ENCODE measurements at places on chromosomes 3 and 15.
A peak's percentile ranks its signal among the peaks of the same experiment; 100 is the strongest.

- DNase-seq: no peak
Measured at GRCh38 chr15:99143242-99143641, 38.4 kb downstream of the SYNM start.

DNA sequence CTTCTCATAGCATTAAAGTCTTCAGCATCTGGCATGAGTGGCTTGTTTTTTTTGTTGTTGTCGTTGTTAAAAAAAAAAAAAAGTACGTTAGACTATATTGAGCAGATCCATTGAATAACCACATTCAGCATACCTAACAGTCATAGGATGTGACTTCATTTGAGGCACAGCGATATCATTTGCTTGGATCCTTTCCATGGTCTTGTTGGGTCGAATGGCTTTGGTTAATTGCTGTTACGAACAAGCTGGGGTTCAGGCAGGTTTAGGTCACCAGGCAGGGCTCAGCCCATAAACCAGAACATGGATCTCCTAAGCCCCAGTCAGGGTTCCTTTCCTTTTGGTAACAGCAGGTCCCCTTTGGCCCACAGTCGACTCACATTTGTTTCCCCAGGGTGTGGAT lies 76.2 kb downstream of the POLR2M start:
- DNase-seq: no peak

DNA sequence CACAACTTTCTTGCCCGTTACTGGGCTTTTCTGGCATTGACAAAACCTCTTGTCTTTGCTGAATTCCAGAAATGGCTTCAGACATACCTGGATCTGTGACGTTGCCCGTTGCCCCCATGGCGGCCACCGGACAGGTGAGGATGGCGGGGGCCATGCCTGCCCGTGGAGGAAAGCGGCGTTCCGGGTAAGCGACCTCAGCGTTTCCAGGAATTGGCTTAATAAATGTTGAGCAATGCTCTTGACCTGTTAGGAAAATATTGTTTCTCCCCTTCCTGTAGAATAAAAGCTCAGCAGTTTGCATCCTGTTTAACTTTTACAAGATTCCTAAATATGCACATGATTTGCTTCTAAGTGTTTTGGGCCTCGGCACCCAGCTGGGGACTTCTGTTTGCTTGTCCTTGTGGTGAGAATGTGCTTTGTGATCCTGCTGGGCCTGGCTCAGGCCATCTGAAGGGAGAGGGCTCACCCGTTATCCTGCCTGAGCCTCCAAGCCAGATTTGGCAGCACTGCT lies 46.7 kb downstream of the ARNT2 start:
- no peak for DNase-seq

- DNase-seq: peak; percentile 30
Measured at GRCh38 chr15:67906382-67906781, 66.5 kb upstream of the RNU6-1 start.

DNA sequence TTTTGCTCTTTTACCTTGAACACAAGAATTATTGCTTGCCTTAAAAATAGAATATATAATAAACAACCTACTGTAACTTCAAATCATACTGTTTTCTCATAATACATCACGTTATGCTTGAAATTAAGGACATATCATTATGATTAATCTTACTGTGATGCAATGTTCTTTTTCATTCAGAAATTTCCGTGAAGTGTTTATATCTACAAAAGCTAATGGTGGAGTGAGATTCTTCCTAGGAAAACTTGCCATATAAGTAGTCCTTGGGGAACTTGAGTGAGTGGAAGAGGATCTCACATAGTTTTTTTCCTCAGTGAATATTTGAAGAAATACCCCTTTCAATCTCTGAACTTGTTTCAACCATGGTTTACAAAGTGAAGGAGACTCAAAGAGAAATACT lies 498.7 kb upstream of the CBLB start:
- no peak for DNase-seq

- no peak for DNase-seq
Measured at GRCh38 chr15:96700555-96700954, 370.1 kb downstream of the NR2F2 start.

DNA sequence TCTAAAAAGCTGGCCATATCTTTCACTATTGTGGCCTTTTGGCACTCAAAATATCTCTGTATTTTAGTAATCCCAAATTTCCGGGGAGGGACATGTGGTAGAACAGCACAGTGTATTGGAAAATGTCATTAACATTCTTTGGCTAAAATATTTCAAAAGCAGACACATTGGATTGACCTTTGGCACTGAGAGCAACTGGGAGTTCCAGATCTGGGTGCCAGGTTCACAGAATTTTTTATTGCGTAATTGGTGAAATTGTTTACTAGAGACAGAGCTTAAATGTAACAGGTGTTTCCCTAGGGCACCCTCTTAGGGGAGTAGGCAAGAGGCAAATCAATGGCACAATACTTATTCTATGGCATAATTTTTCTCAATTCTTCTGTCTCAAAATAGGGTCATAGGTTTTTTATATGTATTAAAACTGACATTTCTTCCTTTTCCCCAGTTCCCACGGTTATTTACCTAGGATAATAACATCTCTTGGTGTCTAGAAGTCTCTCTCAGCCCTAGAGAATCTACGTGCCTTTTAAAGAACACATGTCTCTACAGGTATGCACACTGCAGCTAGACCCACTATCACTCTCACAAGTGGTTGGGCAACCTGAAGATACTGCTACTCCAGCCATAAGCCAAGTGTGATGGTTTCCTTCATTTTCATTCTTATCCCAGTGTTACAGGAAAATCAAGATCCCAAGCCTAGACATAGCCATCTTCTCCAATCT lies 10.6 kb downstream of the RBMS3 start:
- no peak for DNase-seq

- DNase-seq: no peak
Measured at GRCh38 chr3:71219744-71220638, 363.5 kb downstream of the FOXP1 start.

DNA sequence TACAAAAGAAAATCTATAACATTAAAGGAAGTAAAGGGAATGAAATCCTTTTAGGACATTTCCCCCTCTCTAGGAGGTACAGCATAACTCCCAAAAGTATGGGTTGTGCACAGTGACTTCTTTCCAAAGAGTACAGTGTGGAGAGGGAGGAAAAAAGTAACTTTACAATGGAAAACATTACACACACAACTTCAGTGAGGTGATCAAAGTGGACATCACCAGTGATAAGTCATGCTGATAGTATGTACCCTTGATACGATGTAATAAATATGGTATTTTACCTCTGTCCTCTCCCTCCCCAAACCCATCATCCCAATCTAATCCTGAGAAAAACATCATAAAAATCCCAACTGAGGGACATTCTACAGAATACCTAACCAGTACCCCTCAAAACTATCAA lies 10.8 kb downstream of the PLD1 start:
- DNase-seq: no peak

GRCh38 chr15:66921319-66921915 lies 144.0 kb upstream of the SMAD3 start:
- DNase-seq: no peak

DNA sequence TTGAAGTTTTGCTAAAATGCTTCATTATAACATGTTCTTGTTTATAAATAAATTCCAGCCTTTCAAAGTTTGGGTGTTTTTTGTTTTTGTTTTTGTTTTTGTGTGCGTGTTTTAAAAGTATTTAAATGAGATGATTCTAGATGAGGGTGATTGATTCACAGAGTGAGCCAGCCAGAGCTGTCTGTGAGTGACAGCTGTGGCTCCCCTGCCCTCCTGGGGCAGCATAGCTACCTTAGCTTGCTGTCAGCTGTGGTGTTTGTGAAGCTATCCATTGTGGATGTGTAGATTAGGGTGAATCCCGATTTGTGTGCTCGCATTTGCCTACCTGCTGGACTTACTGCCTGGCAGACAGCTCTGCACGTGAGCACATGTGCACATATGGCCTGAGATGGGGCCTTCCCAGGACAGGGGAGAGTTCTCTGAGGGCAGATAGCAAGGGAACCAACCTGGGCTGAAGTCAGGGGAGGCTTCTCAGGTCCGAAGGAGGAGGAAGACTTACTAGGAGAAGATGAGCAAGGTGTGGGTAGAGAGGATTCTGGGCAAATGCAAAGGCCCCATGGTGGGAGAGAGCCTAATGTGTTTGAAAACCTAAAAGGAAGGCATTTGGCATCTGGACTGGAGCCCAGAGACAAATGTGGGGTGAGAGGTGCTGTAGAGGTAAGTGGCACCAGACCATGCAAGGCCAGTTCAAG lies 124.2 kb downstream of the EEFSEC start:
- DNase-seq: peak; percentile 46

DNA sequence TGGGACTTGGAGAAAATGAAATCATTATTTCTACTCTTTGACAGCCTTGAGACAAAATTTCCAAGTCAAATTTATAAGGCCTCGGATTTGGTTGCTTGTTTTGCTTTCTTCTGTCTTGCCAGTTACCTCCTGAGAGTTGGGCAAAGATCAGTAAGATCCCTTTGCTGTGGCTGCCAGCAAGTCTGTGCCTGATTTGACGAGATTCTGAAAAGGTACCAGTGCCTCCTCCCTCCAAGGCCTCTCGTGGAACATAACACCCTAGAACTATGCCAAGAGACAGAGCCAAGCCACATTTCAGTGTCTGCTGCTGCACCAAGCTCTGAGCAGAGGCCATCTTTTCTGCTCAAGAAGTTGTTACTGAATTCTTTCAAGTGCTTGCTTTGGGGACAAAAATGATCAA lies 61.0 kb downstream of the GTPBP8 start:
- no peak for DNase-seq

DNA sequence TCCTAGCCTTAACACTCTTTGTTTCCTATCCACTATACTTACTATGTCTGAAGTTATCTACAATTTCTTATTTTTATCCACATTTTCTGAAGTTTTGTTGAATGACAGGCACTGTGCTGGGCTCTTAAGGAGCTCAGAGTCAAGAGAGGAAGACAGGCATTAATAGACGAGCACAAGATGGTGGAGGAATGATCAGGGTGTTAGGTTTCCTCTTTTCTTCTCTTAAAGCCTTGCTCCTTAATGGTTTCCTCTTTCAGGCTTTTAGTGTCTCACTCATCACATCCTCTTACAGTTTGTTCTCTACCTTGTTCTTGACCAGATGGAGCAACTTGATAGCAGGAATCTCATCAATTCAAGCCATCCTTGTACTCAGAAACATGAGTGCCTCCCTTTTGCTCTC lies 52.9 kb upstream of the BCL6 start:
- no peak for DNase-seq

- no peak for DNase-seq
Measured at GRCh38 chr3:153210146-153210545, 48.1 kb downstream of the RAP2B start.

DNA sequence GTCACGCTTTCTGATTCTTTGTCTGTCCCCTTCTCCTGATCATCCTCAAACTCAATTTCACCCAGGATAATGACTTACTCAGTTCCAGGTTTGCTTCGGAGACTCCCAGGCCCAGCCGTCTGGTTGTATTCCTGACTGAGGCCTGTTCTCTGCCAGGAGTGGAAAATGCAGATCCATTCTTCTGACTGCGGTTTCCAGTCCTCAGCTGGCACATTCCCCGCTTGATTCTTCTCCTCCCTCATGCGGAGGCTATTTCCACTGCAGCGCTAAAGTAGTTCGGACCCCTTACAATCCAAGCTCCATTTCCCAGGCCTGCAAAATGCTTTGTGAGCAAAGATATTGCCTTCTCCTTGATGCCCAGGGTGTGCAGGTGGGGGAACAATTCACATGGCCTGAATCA lies 47.2 kb upstream of the GALNT15 start:
- DNase-seq: no peak

GRCh38 chr3:66803206-66803605 lies 194.9 kb upstream of the KBTBD8 start:
- DNase-seq: no peak

DNA sequence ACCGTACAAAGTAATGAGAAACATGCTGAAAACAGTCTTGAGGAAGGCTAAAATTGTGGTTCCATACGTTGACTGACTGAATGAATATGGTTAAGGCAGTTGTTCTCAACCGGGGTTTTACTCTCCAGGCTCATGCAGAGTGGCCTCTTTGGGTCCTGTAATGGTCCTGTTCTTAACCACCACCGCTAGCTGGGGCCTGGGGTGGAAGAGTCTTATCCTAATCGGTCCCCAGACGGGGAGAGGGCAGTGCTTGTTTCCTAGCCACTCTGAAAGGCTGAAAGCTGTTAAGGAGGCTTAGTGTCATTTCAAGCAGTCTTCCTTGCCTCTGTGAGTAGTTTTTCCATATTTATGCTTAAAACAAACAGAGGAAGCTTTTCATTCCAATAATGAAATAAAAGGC lies 32.0 kb downstream of the SELENOT start:
- DNase-seq: peak; percentile 70

DNA sequence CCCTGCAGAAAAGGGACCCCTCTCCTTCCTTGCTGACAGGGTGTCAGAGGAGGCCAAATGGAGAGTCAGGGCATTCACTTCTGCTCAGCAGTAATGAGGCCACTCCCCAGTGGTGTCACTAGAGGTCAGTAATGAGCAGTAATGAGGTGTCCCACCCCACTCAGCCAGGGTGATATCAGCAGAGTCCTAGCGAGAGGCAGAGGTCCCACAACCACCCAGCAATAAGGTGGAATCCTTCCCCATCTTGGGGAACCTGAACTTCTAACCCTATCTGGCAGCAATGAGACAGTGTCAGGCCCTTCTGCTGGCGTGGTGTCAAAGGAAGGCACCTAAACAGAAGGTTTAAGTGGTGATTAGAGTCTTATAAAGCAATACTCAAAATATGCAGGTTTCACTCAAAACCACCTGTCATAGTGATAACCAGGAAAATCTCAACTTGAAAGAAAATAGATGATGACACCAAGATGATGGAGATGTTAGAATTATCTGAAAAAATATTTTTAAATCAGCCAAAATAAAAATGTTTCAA lies 12.9 kb downstream of the OCA2 start:
- peak; percentile 69 for DNase-seq

- no peak for DNase-seq
Measured at GRCh38 chr15:75095594-75095993, 72.2 kb downstream of the PPCDC start.

GRCh38 chr15:94052711-94053110 lies 178.7 kb upstream of the MCTP2 start:
- no peak for DNase-seq

DNA sequence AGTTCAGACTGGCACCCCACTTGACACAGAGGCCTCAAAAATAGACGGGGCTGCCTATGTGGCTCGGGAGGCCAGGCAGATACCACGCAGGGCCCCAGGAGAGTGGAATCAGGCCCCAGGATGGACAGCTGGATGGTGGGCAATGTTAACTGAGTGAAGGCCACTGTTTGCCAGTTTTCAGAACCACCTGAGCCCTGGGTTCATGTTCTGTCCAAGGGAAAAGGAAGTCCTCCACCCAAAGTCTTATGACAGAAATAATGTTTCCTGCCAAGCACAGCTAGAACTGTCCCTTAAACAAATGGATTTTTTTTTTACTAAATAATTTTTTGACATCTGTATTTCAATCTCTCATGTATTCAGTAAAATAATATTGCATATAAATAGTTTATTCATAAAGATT lies 228.4 kb downstream of the KLF13 start:
- no peak for DNase-seq

- DNase-seq: no peak
Measured at GRCh38 chr3:123789760-123790159, 94.4 kb downstream of the MYLK start.

Data from WERI-Rb-1 (cell line).